Lower leg skin (tissue), 4 donors: ENCODE measurements at places on chromosomes 7 and 10. TPM values are rescaled to one million over a fixed set of nuclear protein-coding genes. Genes with fewer than 3 reads are reported as not detected.

- no peak for DNase-seq
These were observed 789.9 kb upstream of the IGFBP3 start for GRCh38 chr7:46710927-46711326.

DNA sequence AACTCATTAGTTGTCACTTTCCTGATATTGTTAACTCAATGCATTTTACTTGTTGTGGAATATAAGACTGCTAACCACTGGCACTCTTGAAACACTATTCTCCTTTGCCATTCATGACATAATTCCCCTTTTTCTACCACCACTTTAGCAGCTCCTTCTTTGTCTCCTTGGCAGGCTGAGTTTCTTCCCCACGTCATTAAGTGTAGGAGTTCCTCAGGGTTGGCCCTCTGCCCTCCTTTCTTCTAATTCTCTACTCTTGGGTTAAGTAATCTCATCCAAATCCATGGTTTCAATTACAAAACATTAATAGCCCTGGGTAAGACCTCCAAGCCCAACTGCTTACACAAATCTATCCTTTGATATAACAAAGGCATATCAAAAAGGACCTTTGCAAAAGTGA lies 175.1 kb downstream of the HGF start:
- no peak for DNase-seq

DNA sequence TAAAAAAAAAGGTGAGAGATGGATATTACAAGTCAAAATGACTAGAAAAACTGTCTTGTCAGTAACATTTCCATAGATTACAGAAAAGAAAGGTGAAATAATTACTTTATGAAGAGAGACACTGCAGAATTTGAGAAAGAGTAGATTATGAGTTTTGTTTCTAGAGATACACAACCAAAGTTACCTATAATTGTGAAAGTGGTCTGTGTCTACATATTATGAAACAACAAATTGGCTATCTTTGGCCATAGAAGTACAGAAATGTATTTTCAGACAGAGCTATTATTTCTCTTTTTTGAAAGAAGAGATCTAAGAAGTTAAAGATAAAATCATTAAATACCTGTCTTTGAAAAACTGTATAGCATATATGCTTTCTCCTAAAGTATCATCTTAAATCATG lies 30.1 kb downstream of the KCND2 start:
- no peak for DNase-seq

DNA sequence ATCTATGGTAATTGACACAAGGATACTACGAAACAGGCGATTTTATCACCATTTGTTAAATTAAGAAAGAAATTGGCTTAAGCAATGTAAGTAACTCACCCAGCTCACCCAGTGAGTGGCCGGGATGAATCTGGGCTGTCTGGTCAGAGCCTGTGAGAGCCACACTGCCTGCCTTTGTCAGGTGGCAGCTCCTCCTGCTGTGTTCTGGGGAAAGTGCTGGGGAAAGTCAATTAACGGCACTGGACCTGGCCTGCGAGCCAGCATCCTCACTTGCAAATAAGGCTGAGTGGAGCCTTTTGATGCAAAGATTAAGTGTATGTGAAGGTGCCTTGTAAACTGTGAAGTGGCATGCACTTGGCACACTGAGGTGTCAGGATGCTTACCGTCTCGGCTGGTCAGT lies 13.4 kb upstream of the CXCL12 start:
- no peak for DNase-seq

- DNase-seq = no peak
These were observed 83.3 kb downstream of the CUL2 start for GRCh38 chr10:35006836-35007235.

LRMDA gene
- 0.76 TPM for total RNA-seq

- DNase-seq = no peak
These were observed 191.3 kb upstream of the RHOBTB1 start for GRCh38 chr10:61135276-61135721.

- no peak for DNase-seq
These were observed 551.8 kb upstream of the NRP1 start for GRCh38 chr10:33886299-33886698.

GIMAP5 gene
- total RNA-seq = 16.8 TPM

GRCh38 chr7:1691601-1692514 lies 21.8 kb downstream of the ELFN1 start:
- DNase-seq = peak; percentile 62

- no peak for DNase-seq
These were observed 409.0 kb downstream of the KCNMA1 start for GRCh38 chr10:77228559-77228958.

DNA sequence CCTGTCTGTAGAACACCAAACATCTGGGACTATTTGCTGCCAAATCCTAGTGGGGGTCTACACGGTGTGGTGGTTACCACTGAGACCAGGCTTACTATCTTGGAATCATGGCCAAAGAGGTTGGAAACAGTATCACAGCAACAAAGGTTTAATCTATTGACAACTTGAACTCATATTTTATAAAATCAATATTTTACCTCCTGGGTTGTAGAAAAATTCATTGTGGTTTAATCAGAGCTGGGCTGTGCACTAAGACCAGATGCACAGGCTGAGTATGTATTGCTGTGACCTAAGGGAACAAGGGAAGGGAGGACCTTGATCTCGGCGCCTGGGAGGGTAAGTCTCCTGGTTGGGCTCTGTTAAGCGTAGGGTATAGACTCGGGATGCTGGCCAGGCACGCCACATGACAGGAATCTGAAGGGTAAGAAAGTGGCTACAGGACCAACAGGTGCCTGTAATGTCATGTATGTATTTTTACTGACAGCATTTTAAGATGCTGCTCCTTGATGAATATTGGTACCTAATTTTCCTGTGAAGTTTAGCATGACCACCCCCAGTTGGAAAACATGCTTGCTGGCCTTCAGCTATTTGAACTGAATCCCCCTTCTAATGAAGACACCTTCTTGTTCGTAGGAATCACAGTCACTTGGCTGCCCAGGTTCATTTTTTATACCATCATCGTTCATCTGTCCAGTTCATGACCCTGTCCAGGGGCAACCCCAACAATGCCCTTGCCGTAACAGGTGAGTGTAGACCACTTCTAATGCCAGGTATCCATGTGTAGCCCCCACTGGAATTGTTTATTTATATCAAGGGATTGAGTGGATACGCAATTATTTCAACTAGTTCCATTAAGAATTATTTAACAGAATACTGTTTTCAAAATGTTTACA lies 79.5 kb downstream of the EZH2 start:
- DNase-seq = no peak

DNA sequence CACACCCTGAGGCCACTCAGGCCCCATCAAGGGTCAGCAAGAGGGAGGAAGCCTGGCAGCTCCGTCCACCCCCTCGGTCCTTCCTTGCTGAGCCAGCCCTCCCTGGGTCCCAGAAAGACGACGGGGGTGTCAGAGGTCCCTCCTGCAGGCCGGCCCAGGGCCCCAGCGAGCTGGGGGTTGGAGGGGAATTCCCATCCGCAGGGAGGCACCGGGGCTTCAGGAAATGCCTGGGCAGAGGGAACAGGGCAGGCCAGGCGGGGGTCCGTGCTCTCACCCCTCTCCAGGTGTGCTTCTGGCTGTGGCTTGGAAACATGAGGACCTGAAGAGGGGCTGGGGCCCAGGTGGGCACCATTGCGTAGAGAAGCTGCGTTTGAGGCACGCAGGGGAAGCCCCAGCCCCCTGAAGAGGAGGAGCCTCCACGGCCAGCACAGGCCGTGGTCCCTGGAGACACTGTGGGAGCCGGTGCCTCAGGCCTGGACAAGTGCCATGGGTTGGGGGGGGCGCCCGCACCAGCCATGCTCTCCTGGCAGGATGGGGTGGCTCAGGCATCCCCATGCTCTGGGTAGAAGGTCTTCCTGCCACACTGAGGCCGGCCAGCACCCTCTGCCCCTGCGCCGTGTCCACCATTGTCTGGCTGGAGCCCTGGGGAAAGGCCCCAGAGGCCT lies 66.7 kb downstream of the PDGFA start:
- DNase-seq = no peak

DNA sequence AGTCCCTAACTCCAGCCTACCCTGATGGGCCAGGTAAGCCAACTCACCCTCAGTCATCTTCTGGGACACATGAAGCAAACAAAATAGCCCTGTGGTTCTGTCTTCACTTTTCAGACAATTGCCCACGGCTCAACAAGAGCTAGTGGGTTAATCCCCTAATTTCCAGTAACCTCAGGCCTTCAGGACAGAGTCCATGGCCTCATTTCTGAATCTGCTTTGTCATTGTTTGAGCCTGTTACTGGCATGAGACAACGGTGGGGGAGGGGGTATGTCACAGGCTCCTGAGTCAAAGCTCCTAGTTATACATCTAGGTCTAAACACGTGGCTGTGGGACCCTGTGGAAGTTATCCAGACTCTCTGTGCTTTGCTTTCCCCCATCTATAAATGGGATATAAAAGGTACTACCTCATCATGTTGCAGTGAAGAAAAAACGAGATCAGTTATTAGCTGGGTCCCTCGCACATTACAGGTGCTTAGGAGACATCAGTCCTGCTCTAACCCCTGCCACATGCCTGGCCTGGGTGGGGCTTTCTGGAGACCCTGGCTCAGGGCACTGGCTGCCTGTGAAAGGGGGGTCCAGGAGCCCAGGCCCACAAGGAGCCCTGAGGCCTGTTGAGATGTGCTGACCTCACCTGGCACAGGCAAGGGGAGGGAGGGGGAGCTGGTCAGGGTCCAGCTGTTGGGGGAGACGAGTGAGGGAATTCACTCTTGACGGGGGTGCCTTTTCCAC lies 16.5 kb downstream of the MAT1A start:
- DNase-seq = peak; percentile 77

OGDH gene
- total RNA-seq = 126 TPM

GRCh38 chr7:157502701-157503111 lies 165.9 kb downstream of the DNAJB6 start:
- peak; percentile 76 for DNase-seq

C7orf57 gene
- not detected for total RNA-seq

GRCh38 chr10:123146013-123146893 lies 1.7 kb upstream of the HMX2 start:
- no peak for DNase-seq

DNA sequence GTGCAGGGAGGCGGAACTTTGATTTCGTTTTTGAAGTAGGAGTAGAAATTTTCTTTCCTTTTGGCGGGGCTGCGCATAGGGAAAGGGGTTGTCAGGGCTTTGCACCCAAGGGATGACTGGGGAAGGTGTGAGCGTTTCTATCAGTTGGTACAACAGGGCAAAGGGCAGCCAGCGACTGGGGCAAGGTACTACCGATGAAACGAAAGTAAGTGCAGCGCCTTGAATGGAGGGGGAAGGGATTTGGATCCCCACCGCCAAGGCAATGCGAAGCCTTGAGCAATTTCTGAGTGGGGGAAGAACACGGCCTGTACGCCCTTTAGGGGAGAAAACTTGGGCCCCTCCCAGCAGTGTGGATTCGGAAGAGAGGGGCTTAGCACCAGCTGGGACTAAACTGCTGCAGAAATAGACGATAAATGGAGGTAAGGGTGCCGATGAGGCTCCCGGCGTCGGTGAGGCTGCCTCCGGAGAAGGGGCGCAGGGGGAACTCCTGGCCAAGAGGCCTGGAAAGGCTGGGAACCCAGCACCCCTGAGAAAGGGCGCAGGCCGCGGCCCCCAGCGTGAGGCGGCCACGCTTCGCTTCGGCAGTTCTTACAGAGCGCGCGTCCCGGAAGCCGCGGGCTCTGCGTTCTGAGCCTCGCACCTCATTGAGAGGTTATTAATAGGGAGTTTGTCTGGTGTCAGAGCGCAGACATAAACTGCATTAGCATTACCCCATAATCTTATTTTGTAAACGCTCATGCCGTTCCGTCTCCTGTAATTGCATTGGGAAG lies 10.0 kb upstream of the TLX1 start:
- no peak for DNase-seq

GRCh38 chr10:116263870-116264655 lies 8.9 kb downstream of the GFRA1 start:
- DNase-seq = no peak

SP8 gene
- 8.1 TPM for total RNA-seq

FAM25C gene
- total RNA-seq = 268 TPM

DNA sequence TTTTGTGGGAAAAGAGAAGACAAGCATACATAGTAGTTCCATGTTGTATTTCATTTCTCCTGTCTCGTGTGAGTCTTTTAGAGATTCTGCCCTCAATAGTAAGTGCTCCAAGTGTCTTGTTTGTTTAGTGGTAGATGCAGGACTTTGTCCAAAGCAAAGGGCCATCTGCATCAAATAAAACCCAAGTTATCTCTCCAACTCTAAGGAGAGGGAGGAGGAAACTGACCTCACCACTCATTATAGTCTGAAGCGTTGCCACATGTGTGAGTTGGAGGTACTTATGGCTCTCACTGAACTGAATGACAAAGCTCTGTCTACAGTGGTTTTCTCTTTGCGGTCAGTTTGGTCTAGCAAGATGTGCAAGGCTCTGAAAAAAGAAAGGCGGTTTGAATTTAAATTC lies 272.6 kb downstream of the DOCK4 start:
- no peak for DNase-seq

- DNase-seq = no peak
These were observed 131.9 kb upstream of the PCGF5 start for GRCh38 chr10:91088300-91089140.

JAKMIP3 gene
- total RNA-seq = 1.1 TPM

SOSTDC1 gene
- 32.1 TPM for total RNA-seq

ADAM12 gene
- 1.6 TPM for total RNA-seq

- no peak for DNase-seq
These were observed 95.8 kb upstream of the COL1A2 start for GRCh38 chr7:94298943-94299342.

- no peak for DNase-seq
These were observed 18.4 kb downstream of the BNIP3 start for GRCh38 chr10:131963350-131963749.

CUL2 gene
- 16.5 TPM for total RNA-seq

- DNase-seq = peak; percentile 85
These were observed 63.9 kb upstream of the GSDME start for GRCh38 chr7:24821045-24821753.

GRCh38 chr7:55469271-55469681 lies 103.0 kb downstream of the VOPP1 start:
- no peak for DNase-seq

GRCh38 chr7:91288208-91288824 lies 24.1 kb downstream of the FZD1 start:
- peak; percentile 74 for DNase-seq

GRCh38 chr10:17227367-17228090 lies 512 bp upstream of the VIM start:
- DNase-seq = no peak

- DNase-seq = no peak
These were observed 65.4 kb downstream of the PRPF18 start for GRCh38 chr10:13651969-13652720.

- no peak for DNase-seq
These were observed 577 bp upstream of the DDX21 start for GRCh38 chr10:68955355-68955831.
